ENCODE measurements at places on chromosomes 13 and 19.
A peak's percentile ranks its signal among the peaks of the same experiment; 100 is the strongest.

- ATAC-seq, result no peak
Observed at GRCh38 chr19:12293777-12294248, 870 bp downstream of the ZNF44 start.

DNA sequence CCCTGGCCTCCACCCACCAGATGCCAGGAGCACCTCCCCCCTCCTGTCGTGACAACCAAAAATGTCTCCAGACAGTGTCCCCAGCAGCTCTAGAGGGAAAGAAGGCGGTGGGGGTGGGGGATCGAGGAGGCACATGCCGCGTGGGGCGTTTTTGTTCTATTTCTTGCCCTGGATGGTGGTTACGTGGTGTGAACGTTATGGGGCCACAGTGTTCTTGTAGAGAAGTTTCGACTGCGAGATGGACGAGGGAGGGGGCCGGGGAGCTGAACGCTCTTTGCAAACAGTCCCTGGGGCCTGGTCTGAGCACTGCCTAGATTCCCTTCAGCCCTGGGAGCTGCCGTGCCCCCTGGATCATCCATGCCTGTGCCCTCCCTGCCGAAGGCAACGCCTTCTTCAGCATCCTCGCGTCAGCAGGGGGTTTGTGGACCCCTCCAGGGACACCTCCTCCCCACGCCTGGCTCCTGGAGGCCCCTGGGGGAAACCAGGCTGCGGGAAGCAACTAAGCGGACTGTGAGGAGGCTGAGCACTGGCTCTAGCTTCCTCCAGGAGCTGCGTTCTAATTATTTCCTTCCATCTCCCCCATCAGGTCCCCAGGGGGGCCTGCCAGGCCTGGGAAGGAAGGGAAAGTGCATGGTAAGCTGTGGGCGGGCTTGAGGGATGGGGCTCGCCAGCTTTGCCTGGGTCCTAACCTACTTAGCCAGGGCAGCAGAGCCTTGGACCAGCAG lies 131.5 kb downstream of the IER2 start:
- ATAC-seq, result no peak

DNA sequence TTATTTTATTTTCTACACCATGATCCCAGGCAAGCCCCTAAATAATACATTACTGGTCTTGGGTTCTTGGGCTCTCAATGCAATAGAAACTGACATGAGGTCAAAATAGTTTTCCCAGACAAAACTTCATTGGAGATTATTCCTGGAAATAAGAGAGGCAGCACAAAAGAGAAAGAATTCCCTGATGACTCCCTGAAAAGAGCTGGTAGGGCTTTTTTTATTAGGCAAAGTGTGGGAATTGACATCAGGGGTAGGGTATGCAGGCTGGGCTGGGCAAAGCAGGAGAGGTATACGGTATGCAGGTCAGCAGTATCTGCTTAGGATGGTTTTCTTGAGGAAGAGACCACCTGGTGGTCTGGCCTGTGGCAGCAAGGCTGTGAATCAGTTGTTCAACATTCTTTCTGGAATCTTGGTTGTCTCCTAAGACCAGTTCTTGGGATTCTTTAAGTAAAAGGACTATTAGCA lies 9.3 kb upstream of the IGFL3 start:
- no peak for ATAC-seq

- ATAC-seq, result no peak
Observed at GRCh38 chr13:24900507-24900906, 136.5 kb downstream of the RNF17 start.

DNA sequence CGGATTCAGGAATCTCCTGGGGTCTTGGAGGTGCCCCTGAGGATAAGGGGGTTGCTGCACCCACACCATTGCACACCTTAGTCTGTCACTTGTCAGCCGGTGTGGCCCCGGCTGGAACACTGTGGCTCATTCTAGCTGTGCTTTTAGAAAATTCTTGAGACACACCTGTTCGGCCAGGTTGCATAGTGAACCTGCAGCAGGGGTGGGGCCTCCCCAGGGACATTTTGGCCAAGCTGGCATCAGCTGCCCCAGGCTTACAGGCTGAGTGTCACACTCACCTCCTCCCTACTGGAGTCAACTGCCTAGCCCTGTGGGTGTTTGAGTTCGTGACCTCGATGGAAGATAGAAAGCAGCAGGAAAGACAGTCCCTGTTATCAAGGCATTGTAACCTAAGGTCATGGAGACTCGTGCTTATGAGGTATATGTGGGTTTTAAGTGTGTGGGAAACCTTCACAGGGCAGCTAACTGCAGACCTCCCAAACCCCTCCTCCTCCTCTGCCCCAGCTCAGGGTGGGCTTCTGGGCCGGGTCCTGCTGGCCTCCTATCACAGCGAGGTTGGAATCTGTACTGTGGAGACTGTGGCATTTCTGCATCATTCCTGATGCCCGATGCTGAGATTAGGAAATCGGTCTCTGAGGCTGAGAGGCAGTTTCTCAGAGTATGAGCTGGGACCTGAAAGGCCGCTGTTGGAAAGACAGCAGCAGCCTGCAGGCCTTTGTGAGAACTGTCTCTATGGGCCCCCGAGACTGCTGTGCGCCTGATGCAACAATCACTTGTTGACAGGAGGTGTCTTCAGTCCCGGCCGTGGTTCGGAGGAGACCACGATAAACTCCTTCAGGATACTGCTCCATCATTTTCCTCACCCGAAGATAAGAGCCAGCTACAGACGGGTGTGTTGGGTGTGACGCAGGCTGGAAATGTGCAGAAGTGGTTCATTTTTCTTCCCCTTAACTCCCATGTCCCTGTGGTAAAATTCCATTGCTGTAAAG lies 72.2 kb downstream of the ATP11A start:
- no peak for ATAC-seq

DNA sequence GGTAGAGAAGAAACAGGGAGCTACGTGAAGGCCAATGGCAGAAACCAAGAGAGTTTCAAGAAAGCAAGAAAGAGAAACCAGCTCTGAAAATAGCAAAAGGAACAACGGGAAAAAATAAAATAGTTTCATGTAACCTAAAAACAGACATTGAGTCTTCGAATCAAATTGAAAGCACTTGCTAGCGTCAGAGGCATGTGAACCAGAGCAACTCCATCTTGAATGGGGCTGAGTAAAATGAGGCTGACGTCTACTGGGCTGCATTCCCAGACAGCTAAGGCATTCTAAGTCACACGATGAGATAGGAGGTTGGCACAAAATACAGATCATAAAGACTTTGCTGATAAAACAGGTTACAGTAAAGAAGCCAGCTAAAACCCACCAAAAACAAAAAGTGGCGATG lies 7.3 kb upstream of the PMIS2 start:
- no peak for ATAC-seq

GRCh38 chr13:35139591-35139990 lies 197.5 kb downstream of the NBEA start:
- ATAC-seq, result no peak

DNA sequence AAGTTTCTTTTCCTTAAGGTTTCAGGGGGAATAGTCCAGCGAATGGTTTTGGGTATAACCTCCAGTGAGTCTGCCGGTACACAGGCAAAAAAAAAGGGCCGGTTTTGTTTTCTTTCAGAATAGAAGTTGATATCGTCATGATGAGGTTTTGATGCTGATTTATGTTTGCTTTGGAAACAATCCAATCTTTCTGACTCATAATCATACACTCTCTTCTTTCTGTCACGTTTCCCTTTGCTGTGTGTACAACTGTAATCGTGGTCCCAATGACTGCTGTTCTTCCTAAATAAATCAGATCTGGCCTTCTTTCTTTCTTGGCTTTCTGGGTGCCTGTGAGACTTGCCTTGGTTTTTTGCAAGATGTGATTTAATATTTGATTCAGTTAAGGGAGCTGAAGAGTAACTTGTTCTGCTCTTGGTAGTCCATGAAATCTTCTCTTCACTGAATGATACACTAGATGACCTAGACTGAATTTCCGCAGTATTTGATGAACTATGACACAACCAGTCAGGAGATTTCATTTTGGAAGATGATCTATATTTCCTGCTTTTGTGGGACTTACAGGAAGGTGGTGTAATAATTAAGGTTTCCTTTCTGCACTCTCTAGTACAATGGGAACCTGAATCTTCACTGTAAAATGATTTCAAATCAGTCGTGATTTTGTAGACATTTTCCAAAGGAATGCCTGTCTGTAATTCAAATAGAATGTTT lies 34.9 kb upstream of the METTL21C start:
- no peak for ATAC-seq

GRCh38 chr19:38152461-38153379 lies 71.3 kb downstream of the DPF1 start:
- no peak for ATAC-seq

DNA sequence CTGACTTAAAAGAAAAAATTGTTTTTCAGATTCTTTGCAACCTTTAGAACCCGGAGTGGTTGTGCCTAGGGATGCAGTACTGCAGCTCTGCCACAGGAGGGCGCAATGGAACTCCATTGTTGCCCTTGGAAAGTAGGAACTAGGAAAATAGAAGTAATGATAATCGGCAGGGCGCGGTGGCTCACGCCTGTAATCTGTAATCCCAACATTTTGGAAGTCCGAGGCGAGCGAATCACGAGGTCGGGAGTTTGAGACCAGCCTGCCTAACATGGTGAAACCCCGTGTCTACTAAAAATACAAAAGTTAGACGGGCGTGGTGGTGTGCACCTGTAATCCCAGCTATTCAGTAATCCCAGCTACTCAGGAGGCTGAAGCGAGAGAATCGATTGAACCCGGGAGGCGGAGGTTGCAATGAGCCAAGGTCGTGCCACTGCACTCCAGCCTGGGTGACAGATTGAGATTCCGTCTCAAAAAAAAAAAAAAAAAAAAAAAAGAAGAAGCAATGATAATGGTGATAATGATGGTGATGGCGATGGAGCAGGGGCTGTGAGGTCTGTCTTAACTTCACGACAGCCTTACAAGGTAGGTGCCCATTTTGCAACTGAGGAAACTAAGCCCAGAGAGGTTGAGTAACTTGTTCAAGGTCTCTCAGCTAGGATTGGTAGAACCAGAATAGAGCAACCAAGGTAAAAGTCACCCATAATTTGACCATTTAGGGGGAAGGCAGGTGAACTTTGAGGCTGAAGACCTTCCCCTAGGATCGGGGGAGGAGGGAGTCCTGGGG lies 5.5 kb upstream of the ADAMTS10 start:
- ATAC-seq, result no peak

DNA sequence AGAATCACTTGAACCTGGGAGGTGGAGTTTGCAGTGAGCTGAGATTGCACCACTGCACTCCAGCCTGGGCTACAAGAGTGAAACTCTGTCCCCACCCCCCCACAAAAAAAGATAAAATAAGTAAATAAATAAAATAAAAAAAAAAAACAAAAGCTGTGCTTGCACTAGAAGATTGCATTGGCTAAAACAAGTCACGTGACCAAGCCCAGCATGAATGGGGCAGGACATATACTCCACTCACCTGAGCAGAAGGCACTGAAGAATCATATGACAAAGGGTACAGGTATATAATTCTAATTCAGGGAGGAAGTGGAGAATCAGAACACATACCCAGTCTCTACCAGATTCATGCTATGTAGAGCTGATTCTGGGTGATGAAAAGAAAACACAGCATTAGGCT lies 36.6 kb downstream of the CYP4F22 start:
- ATAC-seq, result no peak

DNA sequence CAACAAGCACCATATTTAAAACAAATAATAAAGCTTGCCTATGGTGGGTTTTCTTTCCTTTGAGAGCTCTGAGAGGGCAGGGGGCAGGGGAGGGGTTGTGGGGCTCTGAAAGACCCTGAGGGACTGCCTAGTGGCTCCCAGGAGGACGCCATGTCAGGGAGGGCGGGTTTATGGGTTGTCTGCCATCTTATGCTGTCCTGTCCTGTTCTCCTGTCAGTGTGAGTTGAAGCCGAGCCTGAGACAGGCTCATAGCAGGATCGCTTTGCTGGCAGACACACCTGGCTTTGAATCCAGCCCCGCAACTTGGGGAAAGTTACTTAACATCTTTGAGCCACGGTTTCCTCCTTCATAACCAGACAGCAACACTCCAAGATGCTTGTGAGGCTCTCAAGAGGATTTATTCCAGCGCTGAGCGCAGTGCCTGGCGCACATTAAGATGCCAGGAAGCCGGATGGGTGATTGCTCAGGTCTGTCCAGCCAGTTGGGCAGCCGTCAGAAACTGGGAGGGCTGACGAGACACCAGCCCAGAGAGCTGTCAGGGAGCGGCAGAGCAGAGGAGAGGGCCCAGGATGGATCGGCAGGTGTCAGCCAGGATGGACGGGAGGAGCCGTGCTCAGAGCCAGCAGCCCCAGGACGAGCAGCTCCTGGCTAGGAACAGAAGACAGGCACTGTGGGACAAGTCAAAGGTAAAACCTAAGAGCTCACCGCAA lies 36.8 kb upstream of the C1QTNF9 start:
- no peak for ATAC-seq

DNA sequence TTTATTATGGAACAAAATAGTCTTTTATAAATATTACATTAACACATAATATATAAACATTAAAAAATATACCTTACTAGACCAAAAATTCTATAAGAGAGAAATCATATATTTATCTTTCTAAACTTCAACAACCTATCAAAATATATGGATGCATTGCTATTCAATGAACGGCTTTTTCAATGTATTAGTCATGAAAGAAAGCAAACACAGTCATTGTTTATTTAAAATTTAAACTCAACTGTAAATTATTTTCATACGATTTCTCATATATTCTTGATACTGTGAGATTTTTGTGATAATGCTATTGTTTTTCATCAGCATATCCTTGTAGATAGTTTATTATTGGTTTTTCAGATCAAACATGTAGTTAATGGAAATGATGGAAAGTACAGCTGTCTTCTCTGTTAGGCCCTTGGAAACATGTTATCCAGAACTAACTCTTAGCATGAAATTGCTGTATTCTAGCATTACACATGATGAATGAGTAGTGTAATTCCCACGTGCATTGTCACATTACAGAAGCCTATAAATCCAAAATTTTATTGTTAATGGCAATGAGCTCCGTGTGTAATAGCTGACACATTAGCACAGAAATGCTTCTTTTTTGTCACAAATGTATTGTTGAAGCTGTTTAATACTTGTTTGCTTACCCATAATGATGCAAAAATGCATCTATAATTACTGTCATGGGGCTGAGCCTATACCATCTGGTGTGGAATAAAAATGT lies 1639.9 kb downstream of the SLITRK5 start:
- ATAC-seq, result no peak

- ATAC-seq, result no peak
Observed at GRCh38 chr13:21075379-21076249, 14.2 kb upstream of the LATS2 start.

DNA sequence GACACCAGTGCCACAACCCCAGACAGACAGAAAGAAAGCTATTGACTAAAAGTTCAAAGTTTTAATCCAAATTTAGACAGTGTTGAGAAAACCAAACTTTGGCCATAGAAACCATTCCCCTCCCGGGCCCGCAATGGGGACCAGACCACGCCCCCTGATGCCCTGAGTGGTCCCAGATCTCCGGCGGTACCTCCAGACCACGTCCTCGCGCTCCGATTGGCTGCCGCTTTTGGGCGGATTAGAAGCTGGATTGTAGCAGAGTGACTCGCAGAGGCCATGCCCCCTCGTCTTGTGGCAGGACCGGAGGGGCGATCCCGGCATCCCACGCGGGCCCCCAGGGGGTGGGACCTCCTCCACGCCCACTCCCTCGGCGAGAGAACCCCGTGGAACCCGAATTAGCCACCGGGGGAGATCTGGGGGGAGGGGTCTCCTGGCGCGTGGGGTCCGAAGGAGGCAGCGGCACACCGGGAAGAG lies 797 bp upstream of the HSD17B14 start:
- ATAC-seq, result peak; percentile 74

Measured in activated CD4-positive, CD25-positive, alpha-beta regulatory T cell treated with anti-CD3 and anti-CD28 coated beads, Interleukin-2, amount 50 U/mL, for 24 hours (primary cell).